AG04450 (cell line): ENCODE measurements at places on chromosomes 5 and 9. TPM values are rescaled to one million over a fixed set of nuclear protein-coding genes. Genes with fewer than 3 reads are reported as not detected.

GRCh38 chr9:116096853-116097252, 56.7 kb upstream of the PAPPA start:
- no peak for DNase-seq

DNA sequence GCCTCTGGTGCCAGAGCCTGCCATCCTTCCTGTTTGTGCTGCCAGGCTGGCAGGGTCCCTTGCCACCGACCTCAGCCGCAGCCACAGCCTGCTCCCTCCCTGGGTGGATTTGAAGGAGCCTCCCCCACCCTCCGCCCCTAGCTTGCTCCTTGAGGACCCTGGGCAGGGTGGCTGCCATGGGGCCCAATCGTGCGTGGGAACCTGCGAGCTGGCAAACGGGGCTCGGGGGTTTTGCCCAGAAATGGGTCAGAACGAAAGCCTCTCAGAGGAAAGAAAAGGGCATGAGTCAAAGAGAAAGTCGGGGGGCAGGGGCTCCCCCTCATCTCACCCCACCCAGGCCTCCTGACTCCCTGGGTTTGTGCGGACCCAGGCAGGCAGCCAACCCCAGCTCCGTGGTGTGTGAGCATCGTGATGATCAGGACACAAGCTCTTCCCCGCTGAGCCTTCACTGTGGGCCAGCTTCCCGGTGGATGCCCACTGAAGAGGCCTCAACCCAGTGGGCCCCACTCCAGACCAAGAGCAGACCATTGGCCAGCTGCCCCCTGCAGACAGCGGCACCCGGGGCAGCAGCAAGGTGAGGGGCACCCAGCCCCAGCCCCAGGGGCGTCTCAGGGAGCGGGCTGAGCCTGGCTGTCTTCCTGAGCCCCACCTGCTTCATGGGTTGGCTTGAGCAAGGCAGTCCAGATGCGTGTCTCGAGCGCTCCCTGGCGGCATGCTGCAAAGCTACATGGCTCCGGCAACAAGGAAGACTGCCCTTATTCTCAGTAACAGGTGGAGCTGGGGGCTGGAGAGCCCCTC, 3.0 kb upstream of the FUT7 start:
- peak; percentile 63 for DNase-seq

GRCh38 chr9:80285326-80285725, 713.6 kb downstream of the TLE4 start:
- no peak for DNase-seq

GRCh38 chr5:172356047-172356446, 72.5 kb upstream of the UBTD2 start:
- DNase-seq = no peak

GRCh38 chr5:67677422-67677970, 480.9 kb upstream of the CD180 start:
- DNase-seq = no peak

GRCh38 chr5:139667730-139668063, 19.5 kb downstream of the CXXC5 start:
- DNase-seq = no peak

- DNase-seq = no peak
Measured at GRCh38 chr5:139068494-139069151, 129.5 kb downstream of the SIL1 start.

DNA sequence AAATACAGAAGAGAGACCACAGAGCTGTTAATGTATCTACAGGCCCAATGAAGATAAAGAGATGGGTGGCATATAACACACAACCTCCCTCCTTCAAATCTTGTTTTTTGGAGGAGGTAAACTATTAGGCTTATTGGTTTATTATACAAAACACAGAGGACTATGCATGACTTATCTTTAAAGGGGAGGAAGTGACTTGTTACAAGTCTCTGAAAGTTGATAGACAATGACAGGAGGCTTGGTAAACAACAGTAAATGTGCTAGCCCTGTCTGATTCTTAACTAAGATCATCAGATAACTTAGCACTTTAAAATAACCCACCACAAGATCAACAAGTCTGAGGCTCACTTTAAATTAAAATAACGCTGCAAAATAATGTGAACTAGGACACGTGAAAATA, 219.0 kb downstream of the MLLT3 start:
- no peak for DNase-seq

DNA sequence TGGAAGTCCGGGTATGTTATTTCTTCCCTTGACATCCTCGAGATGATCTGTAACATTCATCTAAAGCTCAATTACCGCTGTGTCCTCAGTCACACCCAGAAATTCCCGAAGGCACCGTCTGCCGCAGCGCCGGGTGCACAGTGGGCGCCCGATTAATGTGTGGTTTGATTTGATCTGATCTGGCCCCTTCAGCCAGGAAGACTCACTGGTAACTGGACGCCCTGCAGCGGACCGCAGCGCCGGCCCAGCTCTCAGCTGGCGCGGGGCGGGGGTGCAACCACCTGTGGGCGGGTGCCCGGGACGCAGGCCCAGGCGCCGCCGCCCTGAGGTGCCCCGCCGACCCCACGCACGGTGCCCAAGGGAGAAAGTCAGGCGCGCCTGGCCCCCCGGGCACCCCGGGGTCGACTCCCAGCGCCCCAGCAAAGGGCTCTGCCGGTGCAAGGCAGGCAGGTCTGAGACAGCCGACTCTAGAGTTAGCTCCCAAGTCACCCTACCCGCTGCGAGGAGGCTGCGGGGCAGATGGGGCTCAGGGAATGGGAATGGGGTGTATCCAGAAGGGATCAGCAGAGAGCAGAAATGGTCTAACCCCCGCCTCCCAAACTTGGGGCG, 1.7 kb downstream of the EPB41L4B start:
- DNase-seq = no peak

GRCh38 chr5:34563931-34564709, 92.0 kb upstream of the RAI14 start:
- no peak for DNase-seq

- DNase-seq = no peak
Measured at GRCh38 chr5:33565324-33565723, 124.6 kb downstream of the TARS1 start.

- no peak for DNase-seq
Measured at GRCh38 chr9:97397220-97397619, 14.7 kb upstream of the TDRD7 start.

DNA sequence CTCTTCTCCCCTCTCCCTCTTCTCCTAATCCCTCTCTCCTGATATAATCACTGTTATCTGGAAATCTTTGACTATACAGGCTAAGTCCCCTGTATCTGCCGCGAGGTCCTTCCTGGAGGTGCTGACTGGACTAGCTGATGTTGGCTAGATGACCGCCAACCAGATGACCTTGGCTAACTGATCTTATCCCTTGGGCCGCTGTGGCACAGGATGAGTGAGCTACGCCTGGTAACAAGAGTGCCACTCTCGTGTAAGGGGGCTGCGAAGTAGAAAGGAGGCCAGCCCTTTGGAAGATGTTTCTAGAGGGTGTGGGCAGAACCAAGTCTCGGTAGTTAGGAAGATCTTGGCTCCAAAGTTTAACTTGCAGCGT, 345 bp upstream of the PRRC1 start:
- no peak for DNase-seq

DNA sequence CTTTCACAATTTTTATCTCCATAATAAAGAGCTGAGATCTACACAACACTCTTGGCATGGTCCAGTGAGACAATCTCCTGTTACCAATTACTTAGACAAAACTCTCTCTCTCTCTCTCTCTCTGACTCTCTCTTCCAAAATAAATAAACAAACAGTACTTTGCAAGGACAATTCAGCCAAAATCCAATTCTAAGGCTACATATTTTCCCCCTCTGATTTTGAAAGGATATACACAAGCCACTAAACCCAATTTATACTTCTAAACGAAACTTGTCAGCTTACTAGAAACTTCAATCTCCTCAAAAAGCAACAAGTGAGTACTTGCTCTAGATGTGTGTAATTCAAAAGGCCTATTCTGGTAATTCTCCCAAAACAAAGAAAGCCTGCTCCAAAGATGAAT, 26.3 kb upstream of the TNPO1 start:
- DNase-seq = no peak

DNA sequence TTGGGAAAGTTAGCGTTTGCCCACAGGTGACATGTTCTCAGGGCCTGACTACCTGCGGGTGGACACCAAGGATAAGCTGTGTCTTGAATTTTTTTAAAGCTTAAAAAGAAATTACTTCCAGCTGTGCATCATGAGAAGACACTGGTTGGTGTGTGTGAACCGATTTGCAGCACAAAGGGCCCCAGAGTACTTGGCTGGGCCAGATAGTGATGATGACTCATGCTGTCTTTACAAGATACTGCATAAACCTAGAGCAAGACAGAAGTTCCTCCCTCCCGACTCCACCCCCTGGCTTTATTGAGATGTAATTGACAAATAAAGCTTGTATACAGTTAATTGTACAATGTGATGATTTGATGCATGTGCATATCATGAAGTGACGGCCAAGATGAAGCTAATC, 212.8 kb downstream of the NXNL2 start:
- no peak for DNase-seq

GRCh38 chr5:110386782-110387181, 339.7 kb downstream of the TMEM232 start:
- no peak for DNase-seq

DNA sequence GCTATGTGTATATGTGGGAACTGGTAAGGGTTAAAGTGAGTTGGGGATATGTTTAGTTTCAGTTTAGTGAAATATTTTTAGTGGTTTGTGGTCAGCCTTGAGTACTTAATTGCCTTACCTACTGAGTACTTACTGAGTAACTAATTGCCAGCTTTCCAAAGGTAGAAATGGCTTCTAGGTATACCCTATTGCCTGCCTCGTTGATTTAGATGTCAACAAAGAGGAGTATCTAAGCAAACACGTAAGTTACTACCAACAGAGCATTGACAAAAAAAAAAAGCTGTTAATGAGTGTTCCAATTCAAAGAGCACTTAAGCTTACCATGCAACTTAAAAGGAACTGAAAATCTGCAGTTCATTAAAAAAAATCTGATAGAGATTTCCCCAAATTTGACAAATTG, 8.8 kb downstream of the ATP10B start:
- no peak for DNase-seq

- DNase-seq = no peak
Measured at GRCh38 chr9:72826996-72827949, 125.6 kb downstream of the ALDH1A1 start.

The HRH2 gene
- polyA plus RNA-seq = not detected in 2 replicates

The IRGM gene
- polyA plus RNA-seq = not detected in 2 replicates

The ENG gene
- polyA plus RNA-seq = 17.2 and 34.2 TPM in 2 replicates

The ARL15 gene
- 16.0 and 17.1 TPM in 2 replicates for polyA plus RNA-seq

The IL13 gene
- polyA plus RNA-seq = not detected in 2 replicates
